ENCODE measurements at places on chromosomes 2 and 18. TPM values are rescaled to one million over a fixed set of nuclear protein-coding genes. Genes with fewer than 3 reads are reported as not detected.

GRCh38 chr2:42794271-42795046 lies 2.1 kb upstream of the HAAO start:
- no peak for DNase-seq

- DNase-seq: no peak
Observed at GRCh38 chr2:138780446-138780880, 273 bp upstream of the NXPH2 start.

- no peak for DNase-seq
Observed at GRCh38 chr2:66919286-66919685, 477.8 kb upstream of the ETAA1 start.

DNA sequence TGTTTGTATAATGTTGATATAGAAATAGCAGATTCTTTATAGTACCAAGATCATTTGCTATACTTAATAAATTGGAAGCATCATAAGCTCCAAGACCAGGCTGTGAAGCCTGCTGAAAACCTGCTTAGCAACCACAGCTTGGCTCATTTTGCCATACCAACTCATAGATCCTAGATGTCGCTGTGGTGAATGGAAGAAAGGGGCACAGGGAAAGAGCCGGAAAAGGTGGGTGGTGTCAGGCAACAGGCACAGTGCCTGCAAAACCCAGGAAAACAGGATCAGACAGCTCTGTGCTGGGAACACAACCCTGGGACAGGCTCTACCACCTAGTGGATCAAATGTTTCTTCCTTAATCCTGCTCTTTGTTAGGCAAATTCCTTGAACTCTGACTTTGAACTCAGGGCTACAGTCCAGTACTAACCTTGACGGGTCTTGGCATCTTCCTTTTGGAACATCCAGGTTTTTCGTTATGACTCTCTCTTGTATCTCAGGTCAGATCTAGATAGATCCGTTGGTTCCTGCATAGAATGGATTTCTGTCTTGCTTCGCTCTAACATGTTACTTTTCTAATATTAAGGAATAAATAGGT lies 31.6 kb downstream of the TWSG1 start:
- DNase-seq: peak; percentile 51

Gene CCDC178
- total RNA-seq: not detected

DNA sequence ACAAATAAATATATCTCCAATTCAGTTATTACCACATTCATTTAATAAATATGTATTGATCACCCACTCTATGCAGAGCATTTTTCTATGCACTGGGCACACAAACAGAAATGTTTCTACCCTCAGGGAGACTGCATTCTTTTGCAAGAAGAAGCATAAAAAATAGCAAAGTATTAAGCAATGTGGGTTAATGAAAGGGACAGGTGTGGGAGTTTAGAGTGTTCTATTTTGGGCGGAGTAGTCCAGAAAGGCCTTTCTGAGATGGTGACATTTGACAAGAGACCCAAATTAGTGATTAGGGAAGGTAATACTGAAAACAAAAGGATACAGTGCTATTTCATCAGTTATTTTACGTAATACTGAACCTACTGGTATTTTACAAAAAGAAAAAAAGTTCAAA lies 394.3 kb upstream of the CHST9 start:
- DNase-seq: no peak

- DNase-seq: no peak
Observed at GRCh38 chr2:219175928-219176817, 552 bp downstream of the CNPPD1 start.

- DNase-seq: no peak
Observed at GRCh38 chr2:157627594-157628476, 829 bp downstream of the ACVR1C start.

DNA sequence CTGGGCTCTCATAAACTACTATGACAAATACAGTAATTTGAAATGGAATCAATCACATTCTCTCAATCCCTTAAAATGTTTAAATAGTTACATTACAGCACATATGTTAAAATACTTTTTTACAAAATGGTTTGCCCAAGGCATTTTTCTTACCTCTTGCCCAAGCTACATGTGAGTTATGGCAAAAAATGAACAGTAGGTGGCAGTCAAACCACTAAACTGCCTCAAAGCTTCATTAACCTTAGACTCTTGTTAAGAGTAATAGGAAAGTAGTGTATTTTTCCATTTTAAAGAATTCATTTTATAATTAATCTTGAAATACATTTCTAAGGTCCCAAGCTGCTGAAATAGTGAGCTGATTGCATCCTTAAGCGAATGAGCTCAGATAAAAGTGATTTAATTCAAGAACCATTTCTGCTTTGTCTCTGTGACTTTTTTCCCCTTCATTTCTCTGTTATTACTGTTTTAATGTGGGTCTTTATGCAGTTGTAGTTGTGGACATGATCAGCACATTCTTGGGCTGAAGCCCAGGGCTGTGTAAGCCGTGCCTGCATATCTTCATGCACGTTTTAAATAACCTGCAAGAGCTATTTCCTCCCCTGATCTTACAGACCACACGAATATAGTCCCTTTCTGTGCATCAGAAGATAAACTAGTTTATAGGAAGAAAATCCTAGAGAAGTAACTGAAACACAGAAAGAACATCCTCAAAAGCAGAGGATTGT lies 311.8 kb downstream of the LNPK start:
- peak; percentile 27 for DNase-seq

Gene CD226
- 0.04 TPM for total RNA-seq

DNA sequence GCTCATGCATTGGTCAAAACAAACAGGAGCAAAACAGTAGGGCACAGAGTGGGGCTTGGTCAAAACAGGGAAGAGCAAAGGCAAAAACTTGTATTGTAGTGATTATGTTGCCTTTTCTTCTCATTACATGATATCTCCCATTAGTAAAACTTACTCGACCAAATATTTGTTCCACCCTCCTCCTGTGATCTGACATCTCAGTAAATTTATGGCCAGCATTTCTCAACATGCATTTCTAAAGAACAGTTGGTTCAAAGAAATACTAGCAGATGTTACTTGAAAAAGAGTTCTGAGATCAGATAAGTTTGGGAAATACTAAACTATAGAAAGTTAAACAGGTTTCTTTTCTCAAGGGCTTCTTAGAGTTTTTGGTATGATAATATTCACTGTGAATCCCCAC lies 423.1 kb downstream of the FIGN start:
- no peak for DNase-seq

Data from pulmonary artery endothelial cell (primary cell).